Endothelial cell of umbilical vein (primary cell): ENCODE measurements at places on chromosomes 12 and 14. TPM values are rescaled to one million over a fixed set of nuclear protein-coding genes. Genes with fewer than 3 reads are reported as not detected.

Gene BMAL2
- total RNA-seq, result 30.9 and 33.3 TPM in 2 replicates

GRCh38 chr14:68714991-68715924, 77.6 kb downstream of the ZFP36L1 start:
- H3K27me3 ChIP-seq, result no peaks in the 10 kb centered on the region
- no peak overlapping the region for H3K27ac ChIP-seq
- H3K4me1 ChIP-seq, result no peaks in the 10 kb centered on the region

- no peak overlapping the region for H3K27ac ChIP-seq
- DNase-seq, result peak; percentile 7
- H3K36me3 ChIP-seq, result no peaks in the 10 kb centered on the region
These were observed 105.1 kb downstream of the RERG start for GRCh38 chr12:15116086-15116485.

DNA sequence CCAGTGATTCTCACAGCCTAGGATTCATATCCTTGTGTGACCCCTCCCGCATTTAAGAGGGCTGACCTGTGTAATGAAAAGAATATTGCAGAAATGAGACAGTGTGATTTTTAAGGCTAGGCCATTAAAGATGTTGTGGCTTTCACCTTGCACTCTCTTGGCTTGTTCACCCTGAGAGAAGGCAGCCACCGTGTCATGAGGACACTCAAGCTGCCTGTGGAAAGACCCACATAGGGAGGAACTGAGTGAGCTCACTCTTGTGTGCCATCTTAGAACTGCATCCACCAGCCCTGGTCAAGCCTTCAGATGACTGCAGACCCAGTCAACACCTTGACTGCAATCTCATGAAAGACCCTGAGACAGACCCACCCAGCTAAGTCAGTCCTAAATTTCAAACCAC, 46.3 kb upstream of the TMPO start:
- H3K27ac ChIP-seq, result no peak overlapping the region
- no peak for DNase-seq
- no peak overlapping the region for H3K4me3 ChIP-seq
- H3K27me3 ChIP-seq, result no peaks in the 10 kb centered on the region

DNA sequence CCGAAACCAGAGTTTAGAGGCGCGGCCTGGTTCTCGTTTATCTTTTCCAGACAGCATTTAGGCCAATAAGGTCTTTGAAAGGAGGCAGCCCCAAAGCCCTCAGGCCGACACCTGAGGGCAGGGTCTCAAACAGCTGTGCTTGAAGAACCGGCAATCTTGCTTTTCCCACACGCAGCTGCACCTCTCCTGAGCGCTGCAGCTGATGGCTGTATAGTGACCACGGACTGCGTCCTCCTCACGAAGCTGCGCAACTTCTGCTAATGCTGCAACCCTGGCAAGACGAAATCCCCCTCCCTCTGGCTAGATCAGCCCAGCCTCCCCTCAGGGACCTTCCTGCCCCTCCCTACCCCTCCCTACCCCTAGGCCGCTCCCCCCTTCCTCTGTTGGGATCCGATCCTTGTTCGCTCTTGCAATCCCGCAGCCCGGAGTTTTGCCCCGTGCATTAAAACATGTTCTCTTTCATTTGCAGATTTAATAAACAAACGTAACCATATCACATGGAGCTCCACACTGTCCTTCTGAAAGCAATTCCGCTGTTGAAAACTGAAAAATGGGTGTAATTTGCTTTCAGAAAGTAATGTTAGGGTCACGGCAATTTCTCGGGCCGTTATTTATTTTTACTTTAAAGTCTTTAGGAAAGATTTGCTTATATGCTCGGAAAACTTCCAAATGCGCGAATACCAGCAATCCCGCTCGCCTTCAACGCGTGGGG, 4.8 kb upstream of the PAX9 start:
- H3K4me3 ChIP-seq, result no peak overlapping the region
- no peak overlapping the region for H3K27ac ChIP-seq
- no peaks in the 10 kb centered on the region for H3K36me3 ChIP-seq
- peaks cover 88% of the 10 kb centered on the region for H3K27me3 ChIP-seq
- no peak for DNase-seq
